Activated naive CD4-positive, alpha-beta T cell treated with anti-CD3 and anti-CD28 coated beads, Interleukin-2, amount 50 U/mL, for 16 hours (primary cell): ENCODE measurements at places on chromosomes 3 and 15.

- DNase-seq: no peak
These were observed 84.4 kb downstream of the LARS2 start for GRCh38 chr3:45472795-45473194.

- DNase-seq: no peak
These were observed 87.3 kb downstream of the DHX30 start for GRCh38 chr3:47890126-47890827.

GRCh38 chr15:90037961-90038631 is 37.0 kb downstream of the ZNF710 start:
- DNase-seq: peak; percentile 48

DNA sequence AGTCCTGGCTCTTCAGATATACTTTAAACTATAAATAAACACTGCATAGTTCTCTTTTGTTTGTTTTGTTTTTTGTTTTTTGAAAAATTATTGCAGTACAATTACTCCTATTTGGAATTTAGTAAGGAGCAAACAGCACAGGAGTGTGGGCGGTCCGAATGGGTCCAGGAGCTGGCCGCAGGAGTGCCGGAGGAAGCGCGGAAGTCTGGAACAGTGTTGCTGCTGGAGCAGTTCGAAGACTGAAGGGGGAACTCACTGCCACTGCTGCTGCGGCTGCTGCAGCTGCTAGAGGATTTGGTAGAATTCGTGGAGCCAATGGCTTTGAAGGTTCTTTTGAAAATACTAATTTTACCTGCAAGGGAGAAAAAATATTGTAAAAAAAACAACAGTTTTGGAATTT is 329.9 kb downstream of the ZNF385D start:
- no peak for DNase-seq

- DNase-seq: no peak
These were observed 55.8 kb upstream of the MINAR1 start for GRCh38 chr15:79376383-79376782.

GRCh38 chr3:73137736-73138403 is 76.4 kb downstream of the EBLN2 start:
- DNase-seq: no peak

DNA sequence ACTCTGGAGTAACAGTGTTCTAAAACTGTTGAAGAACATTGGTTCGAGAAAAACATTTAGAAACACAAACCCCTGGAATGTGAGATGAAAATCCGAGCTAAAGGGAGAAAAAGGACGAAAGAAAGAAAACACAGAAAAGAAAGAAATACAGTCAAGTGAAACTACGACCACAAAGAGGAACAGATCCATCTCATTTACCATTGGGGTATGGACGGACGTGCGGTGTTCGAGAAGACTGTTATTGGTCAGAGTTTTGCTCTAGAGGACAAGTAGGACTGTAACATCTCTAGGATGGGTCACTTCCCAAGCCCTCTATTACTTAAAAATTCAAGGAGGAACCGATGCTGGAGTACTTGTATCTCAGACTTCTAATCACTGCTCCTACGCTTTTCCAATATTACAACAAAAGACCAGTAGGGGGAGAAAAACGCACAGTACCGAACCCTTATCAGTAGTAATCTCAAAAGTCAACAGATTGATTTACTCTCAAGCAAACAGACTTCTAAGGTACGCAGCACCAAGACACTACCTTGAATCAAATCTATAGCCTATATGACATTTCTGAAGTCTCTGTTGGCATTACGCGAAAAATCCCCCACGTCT is 1.1 kb upstream of the PIK3CA start:
- no peak for DNase-seq

DNA sequence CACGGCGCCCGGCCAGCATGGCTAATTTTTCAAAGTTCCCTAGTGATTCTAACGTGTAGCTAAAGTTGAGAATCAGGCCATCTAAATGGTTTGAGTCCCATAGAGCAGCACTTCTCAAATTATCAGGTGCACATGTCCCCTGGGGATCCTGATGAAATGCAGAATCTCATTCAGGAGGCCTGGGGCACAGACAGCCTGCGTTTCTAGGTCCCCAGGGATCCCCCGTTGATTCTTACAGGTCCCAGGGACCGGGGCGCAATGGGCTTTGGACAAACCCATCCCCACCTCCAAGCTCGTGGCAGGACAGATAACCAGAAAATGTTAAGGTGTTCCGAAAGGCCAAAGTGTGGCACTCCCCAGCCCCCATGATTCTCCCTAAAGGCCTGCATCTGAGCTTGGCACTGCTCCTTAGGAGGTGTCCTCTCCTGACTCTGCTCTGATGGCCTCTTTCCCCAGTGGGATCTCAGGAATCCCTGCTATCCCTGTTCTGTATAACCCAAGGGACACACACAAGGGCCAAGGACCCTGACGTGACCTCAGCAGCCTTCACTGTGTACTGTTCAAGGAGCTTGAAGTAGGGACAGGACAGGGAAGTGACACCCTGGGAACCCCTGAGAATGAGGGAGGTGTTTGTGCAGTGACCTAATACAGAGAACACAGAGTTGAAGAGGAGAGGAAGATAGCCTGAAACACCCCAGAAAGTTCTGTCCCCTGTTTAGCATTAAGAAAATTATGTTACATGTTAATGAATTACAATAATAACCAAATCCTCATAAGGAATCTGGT is 8.0 kb downstream of the LRRK1 start:
- no peak for DNase-seq
